Urinary bladder (tissue), 4 donors: ENCODE measurements at places on chromosomes 6 and 20. TPM values are rescaled to one million over a fixed set of nuclear protein-coding genes. Genes with fewer than 3 reads are reported as not detected.

The SH3BGRL2 gene
- total RNA-seq = 32.2 TPM

DNA sequence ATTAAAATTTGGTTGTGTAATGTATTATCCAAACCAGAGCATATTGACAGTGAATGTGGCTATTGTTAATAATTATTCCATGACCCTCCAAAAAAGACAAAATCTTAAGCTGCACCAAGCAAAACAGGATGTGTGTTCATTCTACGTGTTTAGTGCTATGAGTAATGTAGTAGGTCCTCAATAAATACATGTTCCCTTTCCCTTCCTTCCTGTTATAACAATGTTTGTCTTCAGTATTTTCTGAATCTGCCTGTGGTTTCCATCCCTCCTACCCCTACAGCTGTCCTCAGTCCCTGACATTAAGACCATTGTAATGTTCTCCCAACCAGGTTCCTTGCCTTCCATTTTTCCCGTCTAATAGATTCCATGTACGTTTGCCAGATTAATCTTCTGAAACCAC is 163.8 kb downstream of the AIG1 start:
- DNase-seq = no peak

- DNase-seq = no peak
Measured at GRCh38 chr6:50147371-50147770, 97.6 kb upstream of the DEFB112 start.

- no peak for DNase-seq
Measured at GRCh38 chr6:131043902-131044447, 19.1 kb downstream of the EPB41L2 start.

- no peak for DNase-seq
Measured at GRCh38 chr6:166004471-166004870, 163.2 kb downstream of the TBXT start.

GRCh38 chr6:6565488-6565887 is 23.0 kb upstream of the LY86 start:
- no peak for DNase-seq
